Endodermal cell (in vitro differentiated cells): ENCODE measurements at places on chromosomes 7 and 10.

DNA sequence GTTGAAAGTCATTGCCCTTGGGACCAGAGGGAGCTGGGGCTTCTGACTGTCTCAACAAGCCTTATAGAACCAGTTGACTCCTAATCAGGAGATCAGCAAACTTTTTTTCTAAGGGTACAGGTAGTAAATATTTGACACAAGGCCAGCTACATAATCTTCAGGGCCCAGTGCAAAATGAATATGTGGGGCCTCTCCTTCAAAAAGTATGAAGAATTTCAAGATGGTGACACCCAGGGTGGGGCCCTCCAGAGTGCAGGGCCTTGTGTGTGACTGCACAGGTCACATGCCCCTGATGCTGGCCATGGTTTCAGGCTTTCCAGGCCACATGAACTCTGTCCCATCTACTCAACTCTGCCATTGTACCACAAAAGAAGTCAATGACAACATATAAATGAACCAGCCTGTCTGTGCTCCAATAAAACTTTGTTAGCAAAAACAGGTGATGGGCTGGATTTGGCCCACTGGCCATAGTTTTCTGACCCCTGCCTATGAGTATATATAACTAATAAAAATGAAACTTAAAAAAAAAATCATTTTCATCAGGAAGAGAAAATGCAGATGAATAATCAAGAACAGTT, 6.1 kb downstream of the MMRN2 start:
- DNase-seq: no peak

- no peak for DNase-seq
Observed at GRCh38 chr10:119325131-119325530, 117.8 kb downstream of the GRK5 start.

GRCh38 chr10:100293066-100293465, 6.6 kb upstream of the BLOC1S2 start:
- no peak for DNase-seq

GRCh38 chr7:97845622-97846203, 26.5 kb downstream of the ASNS start:
- no peak for DNase-seq

DNA sequence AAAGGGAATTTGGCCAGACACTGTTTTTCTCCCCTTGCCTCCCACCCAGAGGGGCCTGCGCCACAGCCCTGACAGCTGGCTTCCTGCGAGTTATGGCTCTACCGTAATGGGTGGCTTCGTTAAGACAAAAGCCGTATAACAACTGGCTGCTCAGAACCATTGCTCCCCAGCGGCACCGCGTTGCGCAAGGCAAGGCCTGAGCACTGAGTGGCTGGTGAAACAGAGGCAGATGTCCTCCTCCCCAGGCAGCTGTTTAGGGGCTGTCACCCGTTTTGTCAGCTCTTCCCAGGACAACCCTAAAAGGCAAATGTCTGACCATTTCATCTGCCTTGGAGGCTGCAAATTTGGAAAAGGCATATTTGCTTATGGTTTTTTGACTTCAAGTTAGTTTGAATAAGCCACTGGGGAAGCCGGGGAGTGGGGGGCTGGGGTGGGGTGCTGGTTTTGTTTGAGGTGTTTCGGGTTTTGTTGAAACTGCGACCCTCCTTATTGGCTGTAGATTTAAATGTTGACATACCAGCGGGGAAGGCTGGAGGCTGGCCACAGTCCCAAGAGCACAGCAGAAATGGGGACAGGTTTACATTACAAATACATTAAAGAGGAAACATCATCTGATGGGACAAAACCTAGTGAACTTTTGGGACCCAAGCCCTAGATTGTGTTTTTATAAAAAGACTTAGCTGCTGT, 681 bp upstream of the SPOCK2 start:
- DNase-seq: peak; percentile 72

DNA sequence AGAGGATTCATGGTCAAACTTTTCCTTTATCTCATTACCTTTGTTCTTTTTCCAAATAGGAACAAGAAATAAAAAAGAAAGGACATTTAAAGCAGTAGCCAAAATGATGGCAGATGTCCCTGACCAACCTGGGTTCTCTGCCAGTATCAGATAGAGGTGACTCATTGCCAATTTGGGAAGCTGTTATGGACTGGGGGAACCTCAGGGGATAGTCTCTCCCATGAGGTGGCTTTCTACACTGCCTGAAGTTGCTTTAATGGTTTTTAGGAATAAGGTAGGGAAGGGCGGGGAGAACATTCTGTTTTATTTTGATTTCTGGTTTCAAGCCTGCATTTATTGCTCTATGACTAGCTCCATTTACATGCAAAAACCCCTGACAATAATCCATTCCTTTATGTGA, 457.9 kb upstream of the TPK1 start:
- no peak for DNase-seq

- DNase-seq: no peak
Observed at GRCh38 chr10:102473445-102474331, 22.3 kb upstream of the C10orf95 start.

DNA sequence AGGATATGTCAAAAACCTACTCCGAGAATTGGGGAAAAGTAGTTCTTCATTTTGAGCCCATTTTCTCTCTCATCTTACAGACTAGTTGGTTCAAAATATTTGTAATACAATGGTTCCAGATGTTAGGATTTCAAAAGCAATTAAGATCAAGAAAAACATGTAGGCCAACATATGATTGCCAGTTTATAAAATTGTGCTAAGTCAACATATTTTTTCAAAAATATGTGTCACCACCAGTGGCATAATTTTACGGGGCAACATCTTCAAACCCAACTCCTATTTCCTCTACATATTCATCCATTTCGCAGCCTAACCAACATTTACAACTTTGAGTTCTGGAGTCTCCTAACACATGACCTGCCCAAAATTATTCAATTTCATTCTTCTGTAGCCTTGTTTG, 514.5 kb upstream of the TPK1 start:
- DNase-seq: no peak

DNA sequence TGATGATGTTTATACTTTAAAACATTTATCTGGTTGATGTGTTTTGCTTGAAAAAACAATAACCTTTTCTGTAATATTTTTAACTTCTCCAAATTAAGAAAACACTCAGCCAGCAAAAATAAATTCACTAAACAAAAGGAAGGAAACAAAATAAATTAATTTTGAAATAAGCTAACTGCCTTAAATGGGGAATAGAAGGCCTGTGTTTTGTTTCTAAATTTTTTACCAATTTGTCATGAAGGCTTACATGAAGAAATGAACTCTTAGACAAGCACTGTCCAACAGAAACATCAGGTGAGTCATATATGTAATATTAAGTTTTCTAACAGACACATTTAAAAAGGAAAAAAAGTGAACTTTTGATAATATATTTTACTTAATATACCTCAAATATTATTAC, 68.5 kb downstream of the LRRN3 start:
- no peak for DNase-seq

DNA sequence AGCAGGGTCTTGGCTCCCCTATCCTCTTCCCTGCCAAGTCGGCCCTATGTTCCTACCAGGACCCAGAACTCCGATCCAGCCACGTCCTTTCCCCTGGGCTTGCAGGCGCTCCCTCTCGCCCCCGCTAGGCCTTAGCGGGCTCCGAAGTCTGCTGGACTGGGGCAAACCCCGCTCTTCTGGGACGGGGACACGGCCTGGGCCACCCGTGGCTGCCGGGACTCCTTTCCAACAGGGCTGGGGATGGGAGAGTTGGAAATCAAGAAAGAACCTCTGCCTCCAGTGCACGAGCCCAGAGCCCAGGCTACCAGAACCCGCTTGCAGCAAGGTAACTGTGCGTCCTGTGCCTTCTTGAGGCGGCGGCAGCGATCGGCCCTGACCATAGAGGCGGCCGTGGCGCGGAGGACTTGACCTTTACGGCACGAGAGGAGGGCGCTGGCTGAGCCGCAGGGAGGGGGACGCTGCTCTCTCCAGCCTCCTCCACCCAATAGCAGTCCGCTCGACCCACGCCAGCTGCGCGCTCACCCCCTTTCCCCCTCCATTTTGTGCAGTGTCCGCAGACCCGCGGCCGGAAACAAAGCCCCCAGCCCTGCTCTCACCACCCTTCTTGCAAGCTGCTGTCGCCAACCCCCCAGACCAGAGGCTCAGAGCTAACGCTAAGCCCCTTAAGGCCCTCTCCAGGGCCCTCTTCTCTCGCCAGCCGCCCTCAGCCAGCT, 7.0 kb upstream of the HOXA11 start:
- DNase-seq: peak; percentile 82

DNA sequence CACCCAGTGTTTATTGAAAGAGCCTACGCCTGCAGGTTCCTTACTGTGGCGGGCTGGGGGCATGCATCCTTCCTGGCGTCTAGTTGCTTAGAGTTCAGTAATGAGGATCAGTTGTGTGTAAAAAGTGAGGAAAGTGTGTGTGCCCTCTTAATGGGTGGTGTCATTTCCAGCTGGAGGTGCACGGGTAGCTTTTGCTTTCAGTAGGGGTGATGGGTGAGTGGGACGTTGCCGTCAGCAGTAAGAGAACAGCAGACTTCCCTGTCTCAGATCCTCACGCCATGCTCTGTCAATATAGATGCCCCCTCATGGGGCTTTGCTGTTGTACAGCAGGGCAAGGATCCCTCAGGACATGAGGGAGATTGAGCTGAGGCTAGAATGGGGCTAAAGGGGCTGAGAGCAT, 352.6 kb upstream of the GALNT17 start:
- no peak for DNase-seq

DNA sequence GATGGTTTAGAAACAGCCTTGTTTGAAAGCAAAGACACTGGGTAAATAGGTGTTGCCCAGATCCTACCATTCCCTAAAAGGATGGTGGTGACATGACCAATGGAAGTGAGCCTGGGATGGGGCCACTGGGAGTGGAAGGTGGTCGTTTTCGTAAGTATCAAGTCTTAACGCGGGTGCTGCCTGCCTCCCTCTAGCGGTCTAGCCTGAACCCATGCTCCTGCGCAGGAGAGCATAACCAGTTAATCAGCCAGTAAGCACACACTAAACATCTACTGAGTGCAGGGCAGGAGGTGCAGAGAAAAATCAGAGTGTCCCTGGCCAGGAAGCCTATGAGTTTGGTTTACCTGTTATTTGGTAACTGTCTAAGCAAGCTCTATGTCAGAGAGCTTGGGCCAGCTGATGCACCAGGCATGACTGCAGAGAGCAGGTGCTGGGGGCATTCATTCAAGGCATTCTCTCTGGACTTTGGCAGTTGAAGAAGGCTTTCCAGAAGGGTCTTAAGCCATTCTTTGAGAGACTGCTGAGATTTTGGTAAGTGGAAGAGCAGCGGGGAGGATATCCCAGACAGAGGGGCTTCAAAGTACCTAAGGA, 930 bp downstream of the GARIN1A start:
- peak; percentile 86 for DNase-seq

GRCh38 chr7:122070834-122071233, 73.2 kb downstream of the AASS start:
- no peak for DNase-seq

DNA sequence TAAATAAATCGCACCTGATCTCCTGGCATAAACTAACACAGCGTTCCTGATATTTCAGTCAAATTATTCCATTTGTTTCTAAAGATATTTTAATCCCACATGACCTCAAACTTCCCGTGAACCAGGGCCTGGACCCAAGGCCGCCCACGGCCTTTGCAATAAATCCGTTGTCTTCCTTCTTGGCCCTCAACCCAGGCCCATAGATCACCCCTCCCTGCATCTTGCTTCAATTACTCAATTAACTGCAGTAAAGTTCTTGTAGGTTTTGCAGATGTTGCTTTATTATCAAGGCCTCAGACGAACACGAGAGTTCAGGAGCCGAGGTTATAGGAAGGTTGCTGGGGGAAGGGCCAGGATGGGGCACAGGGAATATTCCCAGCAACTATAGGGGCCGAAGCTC, 249.4 kb downstream of the RAB11FIP2 start:
- no peak for DNase-seq

GRCh38 chr10:133442191-133442966, 11.4 kb upstream of the SCART1 start:
- DNase-seq: no peak

DNA sequence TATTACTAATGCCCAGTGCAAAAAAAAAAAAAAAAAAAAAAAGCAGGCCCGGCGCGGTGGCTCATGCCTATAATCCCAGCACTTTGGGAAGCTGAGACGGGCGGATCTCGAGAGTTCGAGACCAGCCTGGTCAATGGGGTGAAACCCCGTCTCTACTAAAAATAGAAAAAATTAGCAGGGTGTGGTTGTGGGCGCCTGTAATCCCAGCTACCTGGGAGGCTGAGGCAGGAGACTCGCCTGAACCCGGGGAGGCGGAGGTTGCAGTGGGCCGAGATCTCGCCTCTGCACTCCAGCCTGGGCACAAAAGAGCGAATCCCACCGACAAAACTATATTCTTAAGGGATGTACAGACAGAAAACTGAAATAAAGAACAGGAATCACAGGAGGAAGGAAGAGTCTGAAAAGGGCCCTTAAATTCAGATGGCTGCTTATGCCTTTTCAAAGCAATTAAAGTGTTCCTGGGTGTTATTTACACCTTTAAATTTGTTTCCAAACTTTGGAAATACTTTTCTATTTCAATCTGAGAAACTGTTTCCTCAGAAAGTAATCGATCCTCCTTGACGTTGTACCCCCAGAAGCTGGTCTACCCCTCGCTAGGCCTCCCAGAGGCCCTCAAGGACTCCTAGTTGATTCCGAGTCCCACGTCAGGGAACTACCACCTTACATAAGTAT, 2.0 kb upstream of the KMT2E start:
- no peak for DNase-seq

- no peak for DNase-seq
Observed at GRCh38 chr7:147240468-147240867, 1123.9 kb downstream of the CNTNAP2 start.

DNA sequence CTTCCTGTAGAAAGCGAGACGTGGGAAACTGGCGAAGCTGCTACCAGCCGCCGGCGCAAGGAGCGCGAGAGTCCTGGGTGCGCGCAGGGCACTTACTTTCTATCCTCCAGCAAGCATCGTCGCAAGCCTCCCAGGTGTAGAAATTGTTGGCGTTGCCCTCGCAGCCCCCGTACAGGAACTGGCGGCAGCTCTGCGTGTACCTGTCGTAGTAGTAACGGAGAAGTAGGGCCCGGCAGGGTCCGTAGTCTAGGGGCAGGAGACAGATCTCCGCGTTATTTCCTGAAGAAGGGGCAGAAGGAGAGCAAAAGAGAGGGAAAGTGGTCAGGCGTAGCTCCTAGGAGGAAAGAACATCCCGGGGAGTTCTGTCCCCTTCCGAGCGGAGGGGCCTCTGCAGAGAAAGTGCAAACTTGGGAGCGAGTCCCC, 501 bp downstream of the TFPI2 start:
- no peak for DNase-seq

GRCh38 chr7:72781161-72781560, 46.8 kb downstream of the TYW1B start:
- no peak for DNase-seq

DNA sequence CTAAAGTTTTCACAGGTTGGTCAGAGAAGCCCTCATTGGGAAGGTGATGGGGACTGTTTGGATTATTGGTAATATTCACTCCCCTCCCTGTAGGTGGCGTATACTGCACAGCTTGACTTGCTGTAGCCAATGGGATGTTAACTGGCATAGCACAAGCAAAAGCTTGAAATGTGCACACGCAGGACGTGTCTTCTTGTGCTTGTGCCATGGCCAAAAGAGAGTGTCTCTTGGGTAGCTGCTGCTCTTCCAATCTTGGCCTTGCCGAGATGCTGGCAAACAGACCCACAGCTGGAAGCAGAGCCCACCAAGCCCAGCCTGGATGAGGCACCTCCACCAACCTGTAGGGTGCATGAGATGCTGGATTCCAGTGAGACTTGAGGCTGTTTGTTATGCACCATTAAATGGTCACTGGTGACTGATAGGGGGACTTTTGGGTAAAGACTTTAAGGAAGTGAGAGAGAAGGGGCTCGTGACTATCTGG, 266.0 kb downstream of the GRID1 start:
- DNase-seq: peak; percentile 59

GRCh38 chr10:84424731-84425167, 96.4 kb downstream of the CCSER2 start:
- peak; percentile 48 for DNase-seq

GRCh38 chr7:23333671-23334246, 34.6 kb downstream of the MALSU1 start:
- DNase-seq: no peak
